ENCODE measurements at places on chromosomes 12 and 14.

GRCh38 chr12:128791395-128792322 is 32.1 kb downstream of the SLC15A4 start:
- no peak for DNase-seq

GRCh38 chr14:88323086-88323522 is at the start of gene KCNK10:
KCNK10 (minus strand) TSS chr14:88323269; CDS start chr14:88322798, 471 bp downstream.
- DNase-seq: no peak

- no peak for DNase-seq
Observed at GRCh38 chr12:124232654-124232987, 62.3 kb upstream of the RFLNA start.

GRCh38 chr14:94738751-94739150 is 31.2 kb downstream of the GSC start:
- no peak for DNase-seq

GRCh38 chr12:5581616-5582015 is 149.7 kb downstream of the NTF3 start:
- no peak for DNase-seq

DNA sequence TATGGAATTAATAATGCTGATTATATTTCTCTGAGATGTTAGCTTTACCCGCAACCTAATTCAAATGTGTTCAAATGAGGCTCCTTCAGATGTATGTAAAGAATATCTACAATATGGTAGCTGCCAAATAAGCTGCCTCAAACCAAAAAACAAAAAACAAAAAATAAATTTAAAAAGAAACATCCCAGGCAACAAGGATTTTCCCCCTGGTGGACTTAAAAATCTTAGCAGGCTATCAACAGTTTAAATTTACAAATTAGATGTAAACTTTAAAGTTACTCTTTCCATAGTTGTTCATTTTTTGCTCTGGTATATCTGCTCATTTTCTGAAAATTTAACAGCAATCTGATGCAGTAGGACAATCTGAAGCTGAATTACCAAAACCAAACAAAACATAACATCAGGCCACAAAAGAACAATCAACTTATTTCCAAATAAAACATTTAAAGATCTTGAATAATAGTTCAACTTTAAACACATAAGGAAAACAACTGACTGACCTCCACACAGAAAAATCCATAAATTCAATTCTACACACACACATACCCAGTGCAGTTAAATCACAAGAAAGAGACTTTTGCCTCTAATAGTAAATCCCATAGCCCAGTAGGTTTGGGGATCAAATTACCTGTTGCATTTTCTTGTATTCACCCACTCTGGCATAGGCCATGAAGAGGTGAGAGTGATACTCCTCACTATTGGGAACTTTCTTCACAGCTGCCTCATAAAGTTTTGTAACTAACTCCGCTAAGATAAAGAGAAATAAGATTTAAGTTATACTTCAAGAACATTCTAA is 21.3 kb downstream of the NAA25 start:
- no peak for DNase-seq

- DNase-seq: no peak
Observed at GRCh38 chr12:44157359-44157758, 321.5 kb downstream of the TMEM117 start.

DNA sequence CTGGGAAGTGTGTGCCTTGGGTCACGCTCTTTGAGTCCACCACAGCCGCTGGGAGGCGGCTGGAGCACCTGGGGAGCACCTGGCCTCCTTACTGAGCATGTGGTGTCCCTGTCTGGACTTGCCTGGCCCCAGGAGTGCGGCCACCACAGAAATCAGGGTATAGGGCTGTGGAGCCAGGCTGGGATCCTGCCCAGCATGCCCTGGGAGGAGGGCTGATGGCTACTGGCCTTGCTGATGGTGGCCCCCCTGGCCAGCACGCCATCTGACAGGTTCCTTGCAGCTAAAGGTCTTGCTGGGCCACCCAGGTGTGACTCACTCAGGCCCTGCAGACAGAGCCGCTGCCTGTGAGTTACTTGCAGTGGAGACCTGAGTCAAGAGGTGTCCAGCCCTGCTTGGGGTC is 6.0 kb downstream of the ULK1 start:
- no peak for DNase-seq

DNA sequence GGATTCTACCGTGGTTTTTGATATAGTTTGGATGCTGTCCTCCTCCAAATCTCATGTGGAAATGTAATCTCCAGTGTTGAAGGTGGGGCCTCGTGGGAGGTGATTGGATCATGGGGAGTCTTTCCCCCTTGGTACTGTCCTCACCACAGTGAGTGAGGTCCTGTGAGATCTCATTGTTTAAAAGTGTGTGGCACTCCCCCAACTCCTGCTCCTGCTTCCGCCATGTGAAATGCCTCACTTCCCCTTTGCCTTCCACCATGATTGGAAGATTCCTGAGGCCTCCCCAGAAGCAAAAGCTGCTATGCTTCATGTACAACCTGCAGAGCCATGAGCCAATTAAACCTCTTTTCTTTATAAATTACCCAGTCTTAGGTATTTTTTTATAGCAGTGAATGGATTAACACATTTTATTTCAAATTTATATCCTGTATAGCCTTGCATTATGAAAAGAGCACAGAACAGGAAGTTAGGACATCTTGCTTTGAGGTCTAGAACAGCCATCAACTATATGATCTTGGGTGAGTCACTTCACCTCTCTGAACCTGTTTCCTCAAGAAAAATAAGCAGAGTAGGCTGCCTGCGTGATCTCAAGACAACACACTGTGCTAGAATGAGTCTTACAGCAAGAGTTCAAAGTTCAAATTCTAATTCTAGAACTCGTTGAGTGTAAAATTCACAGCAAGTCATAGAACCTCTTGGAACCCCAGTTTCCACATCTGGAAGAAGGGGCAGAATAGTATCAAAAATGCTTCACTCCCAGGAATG is 160.9 kb upstream of the EEA1 start:
- no peak for DNase-seq
